ENCODE measurements at places on chromosomes 11 and 22. TPM values are rescaled to one million over a fixed set of nuclear protein-coding genes. Genes with fewer than 3 reads are reported as not detected.

DNA sequence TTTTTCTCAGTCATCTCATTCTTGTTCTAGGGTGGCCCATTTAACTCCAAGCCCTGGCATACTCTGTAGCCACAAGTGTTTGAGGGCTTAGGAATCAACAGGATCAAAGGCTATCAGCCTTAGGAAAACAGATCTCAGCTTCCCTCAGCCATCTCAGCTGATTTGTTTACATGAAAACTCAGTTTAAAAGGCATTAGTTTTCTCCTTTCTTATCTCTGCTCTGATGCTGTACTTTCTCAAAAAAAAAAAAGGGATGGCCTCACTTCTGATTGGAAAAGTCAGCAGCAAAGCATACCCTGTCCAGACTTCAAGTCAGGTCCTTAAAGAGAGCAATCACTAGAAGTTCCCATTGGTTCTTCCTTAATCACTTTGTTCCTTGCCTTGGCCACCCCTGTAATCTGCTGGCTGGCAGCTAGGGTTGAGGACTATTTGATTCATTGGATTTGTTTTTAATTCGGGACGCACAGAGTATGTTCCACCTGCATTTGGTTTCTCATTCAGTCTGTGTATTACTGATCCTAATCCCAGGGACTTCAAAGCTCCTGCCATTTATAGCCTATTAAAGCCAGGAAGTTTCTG is 102.8 kb downstream of the EXT2 start:
- peaks cover 19% of the 10 kb centered on the region for H3K4me1 ChIP-seq
- no peaks in the 10 kb centered on the region for H3K27me3 ChIP-seq
- peaks cover 38% of the 10 kb centered on the region for H3K36me3 ChIP-seq
- no peak for DNase-seq

DNA sequence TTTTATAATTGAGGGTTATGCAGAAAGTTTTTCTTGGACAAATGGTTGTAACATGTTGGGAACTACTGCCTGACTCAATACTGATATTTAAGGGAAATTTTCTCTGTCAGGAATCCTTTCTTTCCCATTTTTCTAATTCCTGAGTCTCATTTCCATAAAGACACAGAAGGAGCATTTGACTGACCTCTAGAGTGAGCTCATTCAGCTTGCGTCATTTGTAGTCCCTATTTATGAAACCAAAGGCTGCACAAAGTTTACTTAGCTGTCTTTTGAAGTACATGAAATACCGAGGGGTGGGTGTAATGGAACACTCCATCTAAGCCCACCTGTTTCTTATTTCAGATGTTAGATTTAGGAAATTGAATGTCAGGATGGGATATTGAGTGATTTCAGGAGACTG is 359.5 kb upstream of the C11orf87 start:
- no peak overlapping the region for H3K4me3 ChIP-seq
- H3K27ac ChIP-seq, result no peak overlapping the region
- peaks cover 19% of the 10 kb centered on the region for H3K4me1 ChIP-seq

DNA sequence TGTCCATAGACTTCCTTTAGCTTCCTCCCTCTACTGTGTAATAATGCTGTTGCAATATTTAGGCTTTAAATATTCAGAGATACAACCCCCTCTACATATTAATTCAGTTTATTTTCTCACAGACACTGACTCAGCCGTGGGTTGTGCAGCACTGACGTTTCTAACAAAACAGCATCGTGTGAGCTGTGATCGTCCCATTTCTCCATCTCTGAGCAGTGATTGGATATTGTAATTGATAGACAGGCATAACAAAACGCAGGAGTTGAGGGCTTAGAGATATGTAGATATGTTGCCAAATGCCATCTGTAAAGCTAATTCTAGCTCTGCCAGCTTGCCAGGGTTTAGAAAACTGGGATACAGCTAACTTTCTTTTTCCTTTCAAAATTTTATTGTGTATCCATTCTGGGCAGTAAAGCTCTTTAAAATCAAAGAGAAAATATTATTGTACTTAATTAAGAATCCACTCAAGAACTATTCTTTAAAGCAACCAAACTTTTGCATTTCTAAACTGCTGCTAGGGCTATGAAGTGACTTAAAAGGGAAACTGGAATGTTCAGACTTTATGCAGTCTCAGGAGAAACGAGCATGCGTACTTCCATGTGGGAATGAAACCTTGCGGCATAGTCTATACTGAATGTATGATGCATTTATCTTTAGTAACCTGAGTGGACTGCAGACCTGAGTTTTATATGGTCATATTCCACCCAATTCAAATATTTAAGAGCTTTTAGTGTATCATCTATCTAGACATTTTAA is 22.7 kb downstream of the BTBD10 start:
- peaks cover 5% of the 10 kb centered on the region for H3K36me3 ChIP-seq
- no peak overlapping the region for H3K27ac ChIP-seq
- no peaks in the 10 kb centered on the region for H3K27me3 ChIP-seq
- DNase-seq, result no peak
- peak overlapping the region; percentile 33 for H3K4me3 ChIP-seq

TEX54 gene
- not detected for total RNA-seq

- H3K36me3 ChIP-seq, result peaks cover 17% of the 10 kb centered on the region
- peaks cover 92% of the 10 kb centered on the region for H3K27me3 ChIP-seq
- DNase-seq, result no peak
- H3K4me1 ChIP-seq, result peaks cover 15% of the 10 kb centered on the region
- no peak overlapping the region for H3K27ac ChIP-seq
These were observed 866 bp downstream of the GP1BB start for GRCh38 chr22:19723983-19724827.

OTOG gene
- 1.8 TPM for total RNA-seq

DNA sequence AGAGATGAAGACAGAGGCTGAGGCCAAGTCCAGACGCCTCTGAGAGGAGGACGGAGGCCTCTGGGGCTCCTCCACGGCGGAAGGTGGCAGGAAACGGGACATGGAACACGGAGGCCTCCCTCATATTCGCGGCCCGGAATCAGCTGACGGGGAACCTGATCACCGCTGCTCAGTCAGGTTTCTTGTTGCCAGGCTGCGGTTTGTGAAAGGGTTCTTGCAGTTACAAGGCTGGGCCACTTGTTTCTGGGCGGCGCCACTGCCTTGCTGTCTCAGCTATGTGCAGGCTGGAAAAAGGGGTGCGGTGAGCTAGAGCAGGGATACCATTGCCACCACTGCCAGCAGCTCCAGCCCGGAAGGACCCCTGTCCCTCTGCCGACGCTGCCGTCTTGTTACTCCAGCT is 10.0 kb upstream of the MMP1 start:
- H3K4me3 ChIP-seq, result no peak overlapping the region
- H3K27ac ChIP-seq, result no peak overlapping the region
- H3K27me3 ChIP-seq, result no peaks in the 10 kb centered on the region
- peaks cover 8% of the 10 kb centered on the region for H3K4me1 ChIP-seq
- H3K36me3 ChIP-seq, result no peaks in the 10 kb centered on the region

GRCh38 chr11:11117730-11118129 is 235.3 kb downstream of the CSNK2A3 start:
- H3K36me3 ChIP-seq, result peaks cover 3% of the 10 kb centered on the region
- no peaks in the 10 kb centered on the region for H3K27me3 ChIP-seq
- no peak overlapping the region for H3K4me3 ChIP-seq
- no peak overlapping the region for H3K27ac ChIP-seq

DNA sequence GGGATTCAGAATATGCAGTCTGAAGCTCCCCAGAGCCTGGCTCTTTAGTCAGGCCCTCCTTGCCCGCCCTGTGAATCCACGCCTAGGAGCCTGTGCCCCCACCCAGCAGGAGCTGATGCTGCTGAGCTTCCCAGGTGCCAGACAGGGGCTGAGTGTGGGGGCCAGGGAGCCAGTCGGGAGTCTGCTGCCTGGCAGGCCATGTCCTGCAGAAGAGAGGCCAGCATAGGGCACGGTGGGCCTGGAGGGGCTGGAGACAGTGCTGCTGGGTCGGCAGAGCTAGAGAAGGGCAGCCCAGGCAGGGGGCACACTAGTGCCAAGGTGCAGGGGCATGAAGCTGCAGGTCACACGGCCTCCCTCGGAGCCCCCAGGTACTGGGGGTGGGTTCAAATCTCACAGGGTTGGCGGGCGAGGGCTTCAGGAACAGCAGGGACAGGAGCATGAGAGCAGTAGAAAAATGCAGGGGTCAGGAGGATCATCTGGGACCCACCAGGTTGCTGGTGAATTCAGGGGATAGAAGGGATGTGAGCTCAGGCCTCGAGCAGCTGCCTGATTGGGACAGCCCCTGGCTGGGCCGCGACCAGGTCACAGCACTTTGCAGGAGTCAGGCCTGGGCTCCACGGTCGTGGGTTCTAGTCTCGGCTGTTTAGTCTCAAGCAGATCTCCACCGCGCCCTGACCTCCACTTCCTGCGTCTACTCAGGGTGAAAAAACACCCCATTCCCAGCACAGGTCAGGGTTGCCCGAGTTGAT is 4.1 kb upstream of the SEPTIN5 start:
- DNase-seq, result no peak
- H3K27me3 ChIP-seq, result peaks cover 13% of the 10 kb centered on the region
- no peak overlapping the region for H3K4me3 ChIP-seq
- H3K36me3 ChIP-seq, result no peaks in the 10 kb centered on the region
- H3K27ac ChIP-seq, result no peak overlapping the region
- peaks cover 1% of the 10 kb centered on the region for H3K4me1 ChIP-seq

All from mesothelial cell of epicardium (in vitro differentiated cells).